ENCODE measurements at places on chromosomes 3 and 15.

DNA sequence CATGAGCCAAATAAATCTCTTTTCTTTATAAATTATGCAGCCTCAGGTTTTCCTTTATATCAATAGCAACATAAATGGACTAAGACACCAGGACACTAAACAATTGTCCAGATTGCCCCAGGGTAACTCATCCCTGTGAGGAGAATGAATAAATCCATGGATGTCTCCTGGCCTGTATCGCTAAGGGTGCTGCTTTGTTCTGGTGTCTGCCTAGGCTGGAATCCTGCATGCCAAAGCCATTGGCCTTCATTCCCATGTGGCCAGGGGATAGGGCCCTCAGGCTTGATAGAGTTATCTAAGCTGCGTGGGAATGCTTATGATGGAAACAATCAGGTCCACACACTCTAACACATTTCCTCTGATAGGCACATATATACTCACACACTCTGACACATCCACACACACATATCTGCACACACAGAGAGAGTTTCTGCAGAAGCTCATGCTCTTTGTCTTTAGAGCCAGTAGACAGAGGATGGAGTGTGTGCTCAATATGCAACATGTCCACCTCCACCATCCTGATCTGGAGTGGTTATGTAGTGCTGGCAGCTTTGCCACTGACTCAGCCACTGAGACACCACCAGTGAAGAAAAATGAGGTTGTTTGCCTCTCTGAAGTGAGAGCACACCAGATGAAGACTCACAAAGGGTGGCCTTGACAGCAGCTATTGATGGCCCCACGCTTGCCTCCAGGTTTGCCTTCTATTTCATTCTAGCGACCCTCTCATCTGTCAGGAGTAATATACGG lies 24.0 kb upstream of the DGKG start:
- DNase-seq: no peak

DNA sequence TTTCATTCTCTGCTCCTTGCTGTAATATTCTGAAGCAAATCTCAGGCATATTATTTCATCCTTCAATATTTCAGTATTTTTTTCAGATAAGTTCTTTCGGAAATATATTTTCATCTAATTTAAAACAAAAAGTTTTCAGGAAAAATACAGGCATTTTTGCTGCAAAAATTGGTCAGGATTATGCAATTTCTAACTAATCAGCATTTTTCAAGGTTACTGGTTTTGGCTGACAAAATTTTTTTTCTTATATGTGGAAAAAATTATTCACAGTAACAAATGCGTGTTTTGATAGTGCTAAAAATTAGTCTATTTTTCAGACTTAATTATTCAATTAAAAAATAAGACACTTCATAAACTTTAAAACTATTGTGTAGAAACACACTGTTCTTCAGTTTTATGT lies 31.4 kb downstream of the FNDC3B start:
- no peak for DNase-seq

GRCh38 chr3:41175365-41175764 lies 23.9 kb upstream of the CTNNB1 start:
- DNase-seq: no peak

DNA sequence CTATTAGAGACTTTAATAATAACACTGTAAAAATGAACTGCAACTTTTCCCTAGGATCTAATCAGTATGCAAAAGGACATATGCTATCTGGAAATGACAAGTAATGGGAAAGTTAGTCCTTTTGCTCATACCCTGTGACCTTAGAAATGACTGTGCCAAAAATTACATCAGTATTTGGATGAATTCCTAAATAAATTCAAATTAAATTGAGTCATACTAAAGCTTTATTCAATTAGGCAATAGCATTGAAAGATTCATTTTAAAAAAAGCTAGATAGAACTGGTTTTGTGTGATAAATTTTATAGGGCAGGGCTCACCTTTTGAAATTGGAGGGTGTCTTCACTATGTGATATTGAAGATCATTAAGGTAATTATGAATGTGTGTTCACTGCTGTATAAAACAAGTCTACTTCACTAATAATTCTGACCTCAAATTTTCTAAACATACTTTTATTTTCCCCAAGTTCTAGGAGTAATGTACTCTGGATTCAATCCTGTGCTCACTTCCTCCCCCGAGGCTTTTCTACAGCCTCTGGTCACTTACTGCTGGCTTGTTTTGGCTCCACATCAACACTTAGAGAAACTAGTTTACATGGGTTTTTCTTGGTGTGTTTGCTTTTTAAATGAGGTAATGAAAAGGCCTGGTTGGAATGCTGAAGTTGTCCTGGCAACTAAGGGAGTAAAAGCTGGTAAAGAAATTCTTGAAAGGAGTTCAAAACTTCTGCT lies 44.4 kb upstream of the SPTSSB start:
- DNase-seq: no peak

DNA sequence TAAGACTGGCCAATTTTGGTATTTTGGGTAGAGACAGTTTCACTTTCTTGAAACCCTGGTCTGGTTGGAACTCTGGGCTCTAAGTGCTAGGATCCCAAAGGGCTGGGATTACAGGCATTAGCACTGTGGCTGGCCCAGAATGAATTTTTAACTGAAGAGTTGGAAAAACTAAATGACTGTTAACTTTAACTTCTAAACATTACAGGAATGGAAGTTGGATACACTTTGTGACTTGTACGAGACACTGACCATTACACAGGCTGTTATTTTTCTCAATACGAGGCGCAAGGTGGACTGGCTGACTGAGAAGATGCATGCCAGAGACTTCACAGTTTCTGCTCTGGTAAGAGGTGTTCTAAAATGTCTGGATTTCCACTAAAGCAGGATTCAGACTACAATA lies 3.5 kb downstream of the EIF4A2 start:
- no peak for DNase-seq

DNA sequence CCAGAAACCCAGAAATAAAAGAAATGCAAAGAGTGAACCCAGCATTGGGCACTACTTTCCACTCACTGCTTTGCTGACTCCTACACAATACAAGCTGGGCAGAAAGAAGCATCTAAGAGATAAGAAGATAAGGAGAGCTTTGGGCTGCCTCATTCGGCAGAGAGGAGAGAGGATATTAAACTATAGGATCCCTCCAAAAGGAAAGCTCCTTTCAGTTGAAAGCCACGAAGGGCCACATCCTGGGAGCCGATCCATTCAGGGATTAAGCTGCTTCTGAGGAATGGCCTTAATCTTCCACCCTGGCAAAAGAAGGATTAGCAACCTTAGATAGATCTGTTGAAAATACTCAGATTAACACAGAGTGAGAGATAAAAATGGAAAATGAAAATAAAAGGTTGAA lies 274.9 kb upstream of the PPP2R3A start:
- no peak for DNase-seq

DNA sequence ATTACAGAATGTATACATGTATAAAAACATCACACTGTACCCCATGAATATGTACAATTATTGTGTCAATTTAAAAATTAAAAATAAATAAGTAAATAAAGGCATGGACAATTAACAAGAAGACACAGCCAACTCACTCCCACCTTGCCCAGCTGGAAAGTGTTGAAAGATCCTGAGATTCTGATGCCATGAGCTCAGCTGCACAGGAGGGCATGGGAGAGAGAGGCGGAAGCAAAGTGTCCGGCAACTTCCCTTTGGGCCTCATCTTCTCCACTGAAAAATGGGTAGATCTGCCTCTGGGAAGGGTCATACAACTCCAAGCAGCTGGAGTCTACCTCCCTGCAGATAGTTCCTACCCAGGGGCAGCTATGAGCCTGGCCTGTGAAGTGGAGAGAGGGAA lies 277.3 kb downstream of the UACA start:
- no peak for DNase-seq

DNA sequence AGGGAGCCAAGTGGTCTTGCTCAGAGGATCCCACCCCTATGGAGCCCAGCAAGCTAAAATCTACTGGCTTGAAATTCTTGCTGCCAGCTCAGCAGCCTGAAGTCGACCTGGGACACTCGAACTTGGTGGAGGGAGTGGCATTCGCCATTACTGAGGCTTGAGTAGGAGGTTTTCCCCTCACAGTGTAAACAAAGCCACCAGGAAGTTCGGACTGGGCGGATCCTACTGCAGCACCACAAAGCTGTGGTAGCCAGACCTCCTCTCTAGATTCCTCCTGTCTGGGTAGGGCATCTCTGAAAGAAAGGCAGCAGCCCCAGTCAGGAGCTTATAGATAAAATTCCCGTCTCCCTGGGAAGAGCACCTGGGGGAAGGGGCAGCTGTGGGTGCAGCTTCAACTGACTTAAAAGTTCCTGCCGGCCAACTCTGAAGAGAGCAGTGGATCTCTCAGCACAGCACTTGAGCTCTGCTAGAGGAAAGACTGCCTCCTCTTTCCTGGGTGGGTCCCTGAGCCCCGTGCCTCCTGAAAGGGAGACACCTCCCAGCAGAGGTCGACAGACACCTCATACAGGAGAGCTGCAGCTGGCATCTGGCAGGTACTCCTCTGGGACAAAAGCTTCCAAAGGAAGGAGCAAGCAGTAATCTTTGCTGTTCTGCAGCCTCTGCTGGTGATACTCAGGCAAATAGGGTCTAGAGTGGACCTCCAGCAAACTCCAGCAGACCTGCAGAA lies 576.3 kb upstream of the NECTIN3 start:
- DNase-seq: no peak

GRCh38 chr3:32443478-32443877 lies 51.8 kb downstream of the CMTM7 start:
- no peak for DNase-seq

DNA sequence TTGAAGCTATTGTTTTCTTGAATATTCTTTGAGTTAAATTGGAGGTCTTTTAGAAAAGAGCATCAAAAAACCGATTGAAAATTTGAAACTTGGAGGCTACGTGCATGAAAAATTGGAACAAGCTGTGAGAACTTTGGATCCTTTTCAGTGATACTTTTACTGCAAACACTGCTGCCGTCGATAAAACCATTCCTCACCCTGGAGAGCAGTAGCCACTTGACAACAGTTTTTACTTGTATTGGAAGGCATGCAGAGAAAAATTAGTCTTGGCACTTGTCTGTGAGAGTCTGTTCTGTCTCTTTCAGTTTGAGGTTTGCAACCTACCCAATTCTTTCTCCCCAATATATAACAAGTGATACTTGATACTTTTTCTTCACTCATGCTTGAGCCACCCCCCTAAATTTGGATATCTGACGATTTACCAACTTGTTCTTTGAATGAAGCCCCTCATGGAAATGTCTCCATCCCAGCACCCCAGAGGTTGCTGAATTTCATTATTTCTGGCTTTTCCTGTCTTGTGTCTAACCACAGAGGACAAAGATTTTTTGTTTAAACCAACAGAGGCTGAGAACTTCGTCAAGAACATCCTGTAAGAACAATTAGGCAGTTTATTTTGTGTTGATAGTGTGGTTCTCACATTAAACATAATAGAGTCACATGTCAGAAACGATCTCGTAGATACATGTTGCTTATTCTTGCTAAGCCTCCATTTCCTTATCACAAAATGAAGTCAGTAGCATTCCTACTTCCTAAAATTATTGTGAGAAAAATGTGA lies 307.3 kb upstream of the PLSCR5 start:
- no peak for DNase-seq

- peak; percentile 34 for DNase-seq
Measured at GRCh38 chr3:46276497-46277099, 34.3 kb downstream of the CCR3 start.

DNA sequence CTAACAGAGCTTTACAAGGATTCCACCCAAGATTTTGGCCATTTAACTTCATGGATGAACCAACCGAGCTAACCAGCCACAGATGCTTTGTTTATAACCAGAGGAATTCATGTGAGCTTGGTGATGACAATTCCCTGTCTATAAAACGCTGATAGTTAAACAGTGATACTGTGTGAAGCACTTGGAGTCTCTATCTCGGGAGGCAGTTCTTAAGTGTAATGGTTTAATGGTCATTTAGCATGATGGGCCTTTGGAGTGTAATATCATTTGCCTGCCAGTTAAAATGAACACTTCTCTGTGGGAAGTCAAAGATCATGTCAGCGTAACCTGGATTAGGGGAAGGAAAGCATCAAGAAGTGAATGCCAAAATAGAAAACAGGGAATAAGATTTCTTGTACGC lies 368.6 kb upstream of the THRB start:
- no peak for DNase-seq

DNA sequence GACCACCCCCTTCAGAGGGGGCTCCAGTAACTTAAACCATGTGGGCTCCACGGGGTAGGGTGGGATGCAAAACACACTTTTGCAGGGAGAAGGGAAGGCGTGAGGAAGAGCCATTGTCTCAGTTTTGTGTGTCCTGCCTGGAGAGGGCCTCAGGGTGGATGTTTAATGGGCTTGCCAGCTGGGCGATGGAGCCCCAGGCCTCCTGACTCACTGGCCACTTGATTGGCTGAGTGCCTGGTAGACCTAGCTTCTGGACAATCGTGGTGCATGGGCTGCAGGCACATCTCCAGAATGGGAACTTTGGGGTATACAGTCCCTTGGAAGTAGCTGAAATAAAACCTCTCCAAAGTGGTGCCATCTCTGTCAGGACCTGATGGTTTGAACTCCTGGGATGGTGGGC lies 118.3 kb upstream of the MRPS22 start:
- DNase-seq: no peak

- DNase-seq: no peak
Measured at GRCh38 chr3:124861041-124861440, 26.1 kb downstream of the ITGB5 start.

- DNase-seq: no peak
Measured at GRCh38 chr3:162337630-162338029, 841.0 kb downstream of the OTOL1 start.

- no peak for DNase-seq
Measured at GRCh38 chr3:116426036-116426435, 19.3 kb downstream of the LSAMP start.

DNA sequence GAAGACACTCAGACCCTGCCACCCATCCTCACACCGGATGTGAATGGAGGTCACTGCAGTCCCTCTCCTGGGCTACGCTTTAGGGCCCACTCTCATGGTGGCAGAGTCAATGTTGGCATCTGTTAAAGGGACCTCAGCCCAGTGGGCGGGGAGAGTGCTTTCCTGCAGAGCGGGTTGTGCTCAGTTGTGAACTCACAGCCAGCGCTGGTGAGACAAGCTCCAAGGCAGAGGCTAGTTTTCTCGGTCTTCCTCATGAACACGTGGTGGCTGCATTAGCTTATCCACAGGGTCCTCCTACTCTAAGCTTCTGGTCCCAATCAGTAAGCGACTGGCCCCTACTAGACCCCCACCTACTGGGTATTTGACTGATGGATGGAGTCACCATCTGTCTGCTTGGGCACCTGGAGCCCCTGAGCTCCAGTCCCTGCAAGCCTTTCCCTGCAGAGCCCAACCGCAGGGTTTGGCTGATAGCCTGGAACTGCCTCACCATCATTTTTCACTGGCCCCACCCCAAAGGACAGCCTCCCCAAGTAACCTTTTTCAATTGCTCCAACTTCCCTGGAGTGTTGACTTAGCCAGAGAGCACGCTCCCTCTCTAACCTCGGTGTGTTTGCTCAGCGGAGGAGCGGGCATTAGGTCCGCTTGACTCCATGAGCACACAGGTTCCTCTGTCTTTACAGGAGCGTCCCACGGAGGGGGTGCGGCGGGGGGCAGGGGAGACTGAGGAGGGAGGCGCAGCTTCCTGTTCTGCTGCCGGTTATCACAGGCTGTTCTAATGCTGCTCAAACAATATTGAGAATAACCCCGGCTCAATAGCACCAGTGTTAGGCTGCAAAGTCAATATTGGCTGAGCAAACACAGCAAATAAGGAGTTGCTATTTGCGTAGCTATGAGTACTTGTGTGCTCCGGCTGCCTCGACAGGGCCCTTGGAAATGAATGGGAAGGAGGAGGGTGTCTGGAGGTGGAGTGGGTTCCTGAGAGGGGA lies 141.7 kb downstream of the RPLP1 start:
- DNase-seq: no peak
